Kidney epithelial cell (primary cell): ENCODE measurements at places on chromosomes 3 and 15. TPM values are rescaled to one million over a fixed set of nuclear protein-coding genes. Genes with fewer than 3 reads are reported as not detected.

DNA sequence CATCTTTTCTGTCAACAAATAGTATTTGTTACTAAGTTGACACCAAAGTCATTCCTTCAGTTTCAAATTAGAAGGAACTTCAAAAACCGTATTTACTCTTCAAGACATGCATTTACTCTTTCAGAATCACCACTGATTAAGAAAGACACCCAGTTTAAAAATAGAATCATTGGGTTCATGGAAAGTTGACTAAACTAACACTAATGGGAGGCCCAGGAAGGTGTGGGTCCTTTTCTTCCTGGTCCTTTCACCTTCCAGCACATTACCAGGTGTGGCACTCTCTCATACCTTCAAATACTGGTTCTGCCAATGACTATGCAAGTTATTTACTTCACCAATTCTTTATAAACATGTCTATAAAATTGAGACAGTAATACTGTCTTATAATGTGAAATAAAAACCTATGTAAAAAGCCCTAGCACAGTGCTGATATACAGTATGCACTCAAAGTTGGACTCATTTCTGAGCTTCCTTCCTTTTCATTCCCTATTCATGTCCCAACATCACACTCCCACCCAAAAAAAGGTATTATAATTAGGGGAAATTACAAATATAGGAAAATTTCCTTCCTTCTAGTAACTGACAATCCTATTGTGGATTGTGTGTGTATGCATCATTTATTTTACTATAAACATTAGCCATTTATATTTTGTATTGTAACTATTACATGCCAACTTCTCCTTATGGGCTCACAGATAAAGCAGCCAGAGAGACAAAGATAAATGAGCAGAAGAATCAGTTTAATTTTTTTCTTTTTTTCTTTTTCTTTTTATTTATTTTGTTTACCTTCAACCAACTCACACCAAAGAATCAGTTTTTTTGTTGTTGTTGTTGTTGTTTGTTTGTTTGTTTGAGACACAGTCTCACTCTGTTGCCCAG, 48.9 kb downstream of the LRRFIP2 start:
- no peak for DNase-seq

DNA sequence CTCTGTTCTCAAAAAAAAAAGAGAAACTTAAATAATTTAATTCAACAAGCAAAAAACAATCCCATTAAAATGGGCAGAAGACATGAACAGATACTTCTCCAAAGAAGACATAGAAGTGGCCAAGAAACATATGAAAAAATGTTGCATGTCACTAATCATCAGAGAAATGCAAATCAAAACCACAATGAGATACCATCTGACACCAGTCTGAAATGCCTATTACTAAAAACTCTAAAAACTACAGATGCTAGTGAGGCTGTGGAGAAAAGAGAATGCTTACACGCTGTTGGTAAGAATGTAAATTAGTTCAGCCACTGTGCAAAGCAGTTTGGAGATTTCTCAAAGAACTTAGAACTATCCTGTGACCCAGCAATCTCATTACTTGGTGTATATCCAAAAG, 382.9 kb downstream of the OTOL1 start:
- DNase-seq: no peak

The ECE2 gene
- not detected in 2 replicates for total RNA-seq

The CELSR3 gene
- 5.2 and 5.6 TPM in 2 replicates for total RNA-seq

- DNase-seq: no peak
Observed at GRCh38 chr3:196641333-196642054, 2.0 kb downstream of the NRROS start.

GRCh38 chr3:121718205-121718846, 31.2 kb downstream of the GOLGB1 start:
- DNase-seq: no peak

The SLC51A gene
- not detected in 2 replicates for total RNA-seq

GRCh38 chr3:171056528-171056927, 30.0 kb upstream of the SLC2A2 start:
- DNase-seq: no peak

DNA sequence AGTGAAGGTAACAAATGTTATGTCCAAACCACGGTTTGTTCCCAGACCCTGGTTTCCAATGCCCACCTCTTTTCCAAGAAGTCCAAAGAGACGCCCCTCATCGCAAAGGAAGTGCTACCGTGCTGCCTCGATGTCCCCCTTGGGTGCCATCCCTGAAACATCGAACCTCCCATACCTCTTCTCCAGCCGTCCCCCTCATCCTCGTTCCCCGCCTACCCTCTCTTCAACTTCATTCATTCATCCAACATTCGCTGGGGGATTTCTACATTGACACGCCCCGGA, 467 bp downstream of the TIPIN start:
- no peak for DNase-seq

DNA sequence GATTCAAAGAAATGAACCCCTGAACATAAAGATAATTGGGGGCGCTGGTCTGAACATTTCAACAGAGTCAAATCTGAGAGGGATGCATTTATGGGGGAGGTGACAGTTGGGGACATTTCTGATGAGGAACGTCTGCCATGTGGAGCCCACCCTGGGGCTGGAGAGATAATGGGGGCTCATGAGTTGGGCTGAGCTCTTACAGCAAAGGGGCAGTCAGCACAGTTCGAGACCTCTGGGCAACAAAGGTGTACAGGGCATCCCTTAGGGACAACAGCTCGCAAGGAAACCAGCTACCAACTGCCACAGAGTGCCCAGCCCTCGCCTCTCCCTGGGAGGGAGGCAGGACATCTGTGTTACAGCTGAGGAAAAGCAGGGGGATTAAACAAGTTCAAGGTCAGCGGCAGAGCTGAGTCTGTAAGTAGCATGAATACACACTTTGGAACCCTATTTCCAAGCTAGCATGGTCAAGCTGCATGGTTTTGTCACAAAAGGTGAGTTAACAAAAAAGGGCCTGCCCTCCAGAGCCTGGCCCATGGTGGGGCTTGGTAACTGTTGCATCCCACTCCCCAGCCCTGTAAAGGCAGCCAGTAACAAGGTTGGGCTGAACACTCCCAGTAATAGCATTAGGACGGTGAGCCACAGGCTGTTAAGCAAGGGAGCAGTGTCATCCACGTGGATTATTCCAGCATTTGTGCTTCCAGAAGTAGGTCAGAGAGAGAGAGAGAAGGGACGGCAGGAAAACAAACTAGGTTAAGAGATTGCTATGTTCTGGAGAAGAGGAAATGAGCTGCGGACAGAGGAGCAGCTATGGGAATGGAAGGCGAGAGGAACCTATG, 4.3 kb downstream of the GNB5 start:
- no peak for DNase-seq

DNA sequence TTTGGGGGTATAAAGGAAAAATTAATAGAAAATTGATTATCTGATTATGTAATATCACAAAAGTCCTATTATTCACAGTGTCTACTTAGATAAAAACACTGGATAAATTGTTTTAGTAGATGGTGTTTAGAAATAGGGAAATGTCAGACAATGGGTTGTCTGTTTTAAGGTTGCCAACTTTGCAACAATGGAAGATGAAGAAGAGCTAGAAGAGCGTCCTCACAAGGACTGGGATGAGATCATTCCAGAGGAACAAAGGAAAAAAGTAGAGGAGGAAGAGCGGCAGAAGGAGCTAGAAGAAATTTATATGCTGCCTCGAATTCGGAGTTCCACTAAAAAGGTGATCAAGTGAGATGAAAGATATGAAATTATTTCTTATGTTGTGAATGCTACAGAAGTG, 84.0 kb downstream of the CHD2 start:
- no peak for DNase-seq

The SERINC4 gene
- total RNA-seq: 0.46 TPM in 1 of 2 replicates, not detected in the other

The IL1RAP gene
- 10.8 and 13.9 TPM in 2 replicates for total RNA-seq

- DNase-seq: no peak
Observed at GRCh38 chr3:37740471-37740870, 121.2 kb upstream of the CTDSPL start.

DNA sequence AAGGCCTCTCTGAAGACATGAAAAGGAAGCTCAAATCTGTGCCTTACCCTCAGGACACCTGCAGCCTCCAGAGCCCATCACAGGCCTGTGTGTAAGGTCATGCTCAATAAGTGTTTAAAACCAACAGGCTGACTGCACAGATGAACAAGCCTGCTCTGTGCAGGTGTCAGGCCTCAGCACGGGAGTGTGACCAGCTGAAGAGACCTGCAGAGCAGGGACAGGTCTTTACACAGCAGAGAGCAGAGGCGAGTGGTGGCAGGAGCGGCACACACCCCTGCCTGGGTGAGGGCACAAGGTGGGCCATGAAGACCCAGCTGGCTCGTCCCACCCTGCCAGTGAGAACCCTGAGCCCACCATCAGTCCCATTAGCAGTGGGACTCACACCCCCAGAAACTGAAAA, 56.9 kb downstream of the ROPN1B start:
- DNase-seq: no peak

GRCh38 chr15:34437687-34438086, at the start of gene GOLGA8A:
GOLGA8A (minus strand) TSS chr15:34437808; CDS start chr15:34389691, 48,117 bp downstream.
- peak; percentile 23 for DNase-seq

- no peak for DNase-seq
Observed at GRCh38 chr3:107283948-107284347, 93.3 kb upstream of the CCDC54 start.

DNA sequence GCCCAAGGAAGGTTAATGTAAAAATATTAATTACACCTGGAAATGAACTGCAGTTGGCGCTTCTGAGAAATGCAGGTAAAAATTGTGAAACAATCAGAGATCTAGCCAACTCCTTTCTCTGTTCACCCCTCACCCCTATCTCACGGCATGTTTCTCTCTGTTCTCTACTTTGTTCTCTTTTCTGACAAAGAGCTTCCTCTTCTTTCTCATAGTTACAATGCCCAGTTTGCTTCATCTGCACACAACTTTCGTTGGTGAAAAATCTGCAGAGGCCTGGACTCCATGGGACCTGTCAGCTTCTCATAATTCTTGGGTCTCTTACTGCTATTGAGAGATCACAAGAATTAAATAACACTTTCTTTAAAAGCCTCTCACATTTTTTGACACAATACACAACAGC, 212.9 kb upstream of the LRRN1 start:
- DNase-seq: no peak

- no peak for DNase-seq
Observed at GRCh38 chr3:190588570-190588969, 74.7 kb downstream of the IL1RAP start.

- DNase-seq: no peak
Observed at GRCh38 chr3:59464187-59464586, 414.4 kb upstream of the CFAP20DC start.

GRCh38 chr3:131283862-131284261, 97.7 kb upstream of the NUDT16 start:
- no peak for DNase-seq

The ZNF660 gene
- total RNA-seq: 2.3 and 2.5 TPM in 2 replicates

The OXTR gene
- total RNA-seq: 2.0 and 2.1 TPM in 2 replicates

GRCh38 chr3:159898147-159898546, 90.5 kb upstream of the IL12A start:
- DNase-seq: no peak

DNA sequence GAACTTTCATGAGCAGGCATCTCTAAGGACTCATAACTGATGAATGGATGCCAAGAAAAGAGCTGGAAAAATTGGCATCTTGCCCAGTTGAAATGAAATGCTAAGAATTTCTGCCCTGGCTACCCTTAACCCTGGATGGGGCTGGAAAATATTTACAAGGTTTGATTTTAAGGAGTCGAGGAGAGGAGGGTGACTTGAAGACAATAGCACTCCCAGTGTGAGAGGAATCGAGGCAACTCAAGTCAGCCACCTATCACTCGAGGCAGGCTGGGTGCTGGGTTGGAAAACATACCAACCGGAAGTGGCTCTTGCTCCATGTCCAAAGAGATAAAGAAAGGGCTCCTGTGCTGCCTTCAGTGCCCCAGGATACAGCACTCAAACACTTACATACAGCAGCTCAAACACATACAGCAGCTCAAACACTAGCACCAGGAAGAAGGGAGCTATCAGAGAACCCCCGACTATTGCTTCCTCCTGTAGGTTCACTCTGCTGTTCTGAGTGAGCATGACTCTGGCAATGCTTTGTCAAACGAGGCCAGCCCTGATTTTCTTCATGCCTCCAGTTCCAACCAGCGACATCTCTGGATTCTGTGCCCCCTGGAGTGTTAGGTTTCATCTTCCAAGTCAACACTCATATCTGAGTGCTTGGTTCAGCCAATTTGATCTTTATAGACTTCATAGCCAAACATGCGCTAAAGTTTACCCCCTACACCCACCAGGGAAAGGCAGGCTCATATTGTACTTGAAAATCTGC, 4.9 kb downstream of the PRICKLE2 start:
- DNase-seq: no peak

The SERPINI2 gene
- total RNA-seq: not detected in 2 replicates
